ENCODE measurements at places on chromosomes 5 and 9.

DNA sequence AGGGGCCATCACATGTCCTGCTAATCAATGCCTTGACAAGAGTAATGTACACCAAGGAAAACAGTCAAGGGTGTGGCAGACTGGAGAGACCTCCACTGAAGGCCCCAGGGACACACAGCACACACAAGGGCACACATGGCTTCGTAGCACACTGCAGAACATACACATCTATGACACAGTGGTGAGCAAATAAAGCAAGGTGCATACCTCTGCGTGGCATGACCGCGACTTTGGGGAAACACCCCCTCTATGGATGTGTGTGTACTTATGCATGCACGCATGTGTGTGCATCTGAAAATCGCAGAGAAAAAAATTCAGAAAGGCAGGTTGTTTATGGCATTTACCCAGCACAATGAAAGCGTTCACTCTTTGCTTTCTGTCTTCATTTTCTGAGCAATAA lies 20.5 kb downstream of the SEMA4D start:
- DNase-seq, result no peak

GRCh38 chr5:96337048-96337781 lies 95.8 kb downstream of the PCSK1 start:
- DNase-seq, result no peak

GRCh38 chr5:90983711-90984124 lies 399.4 kb downstream of the ARRDC3 start:
- DNase-seq, result no peak

GRCh38 chr5:172770374-172770674 lies 671 bp downstream of the DUSP1 start:
- peak; percentile 44 for DNase-seq

- DNase-seq, result no peak
Measured at GRCh38 chr5:84119252-84119651, 265.4 kb downstream of the EDIL3 start.

DNA sequence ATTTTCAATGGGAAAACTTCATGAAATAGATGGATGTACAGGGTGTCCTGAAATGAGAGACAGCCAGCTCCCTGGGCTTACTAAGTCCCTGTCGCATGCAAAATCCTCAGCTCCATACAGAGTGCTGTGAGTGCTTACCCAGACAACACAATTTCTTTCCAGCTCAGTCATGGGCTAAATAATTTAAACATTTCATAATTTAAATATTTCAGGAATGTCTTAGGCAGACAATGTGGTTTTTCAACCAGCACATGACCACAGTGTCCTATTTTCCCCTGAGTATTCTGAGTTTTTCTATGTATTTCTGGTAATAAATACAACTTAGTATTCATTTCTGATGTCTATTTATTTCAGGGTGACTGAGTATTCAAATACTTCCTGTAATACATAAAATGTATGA lies 188.5 kb upstream of the SNX2 start:
- DNase-seq, result no peak

DNA sequence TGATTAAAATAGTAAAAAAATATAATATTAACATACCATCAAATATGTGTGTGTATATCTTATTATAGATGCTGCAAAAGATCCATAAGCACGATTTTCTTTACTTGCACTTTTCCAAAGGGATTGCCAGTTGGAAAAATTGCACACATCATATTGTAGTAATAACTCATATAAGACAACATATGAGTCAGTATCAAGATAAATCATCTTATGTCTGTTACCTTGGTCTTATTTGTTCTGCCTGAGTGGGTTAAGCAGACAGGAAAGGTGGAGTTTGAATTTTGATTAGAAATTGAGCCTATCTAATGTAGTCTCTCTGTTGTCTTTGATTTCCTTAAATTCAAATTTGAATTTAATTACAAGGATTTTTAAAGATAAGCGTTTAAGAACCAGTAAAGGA lies 24.6 kb downstream of the LYSMD3 start:
- no peak for DNase-seq

GRCh38 chr9:28770226-28770625 lies 1196.9 kb upstream of the C9orf72 start:
- DNase-seq, result no peak

DNA sequence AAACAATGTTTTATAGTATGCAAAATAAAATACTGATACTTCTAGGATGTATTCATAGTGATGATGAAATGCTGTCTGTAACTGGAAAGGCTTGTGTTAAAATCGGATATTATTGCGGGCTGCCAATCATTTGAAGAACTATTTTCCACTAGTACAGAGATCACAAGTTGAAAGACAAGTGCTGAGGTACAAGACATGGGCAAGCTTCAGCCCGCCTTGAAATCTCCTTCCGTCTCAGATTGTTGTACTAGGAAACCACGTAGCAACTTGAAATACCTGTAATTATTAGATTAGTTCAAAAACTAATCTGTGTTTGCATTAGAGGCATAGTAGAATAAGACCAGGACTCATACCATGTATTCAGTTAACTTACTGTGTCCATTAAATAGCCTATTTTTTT lies 218.2 kb downstream of the ARHGEF28 start:
- no peak for DNase-seq

- no peak for DNase-seq
Measured at GRCh38 chr9:79220666-79221065, 351.1 kb upstream of the TLE4 start.

DNA sequence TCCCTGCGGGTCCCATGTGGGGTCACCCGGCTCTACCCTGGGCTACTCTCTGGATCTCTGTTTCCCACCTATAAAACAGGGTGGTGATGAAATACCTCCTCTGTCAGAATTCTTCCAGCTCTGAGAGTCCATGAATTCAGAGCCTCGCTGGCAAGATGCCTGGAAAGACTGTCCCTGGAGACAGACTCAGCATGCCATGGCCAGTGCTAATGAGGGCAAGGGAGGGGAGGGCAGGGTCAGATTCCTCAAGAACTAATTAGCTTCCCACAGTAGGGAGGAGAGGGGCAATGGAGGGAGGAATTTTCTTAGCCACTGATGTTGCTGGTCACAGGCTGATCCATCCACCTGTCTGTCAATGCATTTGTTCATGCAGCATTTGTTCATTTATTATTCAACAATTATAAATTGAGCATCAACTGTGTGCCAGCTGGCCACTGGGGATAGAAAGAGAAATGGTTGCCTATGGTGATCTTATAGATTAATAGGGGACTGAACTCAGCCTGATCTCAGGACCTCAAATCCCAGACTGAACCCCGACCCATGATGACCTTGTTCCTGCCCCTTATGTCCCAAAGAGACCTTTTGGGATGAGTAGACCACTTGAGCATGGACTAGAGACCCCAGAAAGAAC lies 4.7 kb downstream of the SYNPO start:
- no peak for DNase-seq

- no peak for DNase-seq
Measured at GRCh38 chr5:55377810-55378209, 70.0 kb downstream of the MTREX start.

DNA sequence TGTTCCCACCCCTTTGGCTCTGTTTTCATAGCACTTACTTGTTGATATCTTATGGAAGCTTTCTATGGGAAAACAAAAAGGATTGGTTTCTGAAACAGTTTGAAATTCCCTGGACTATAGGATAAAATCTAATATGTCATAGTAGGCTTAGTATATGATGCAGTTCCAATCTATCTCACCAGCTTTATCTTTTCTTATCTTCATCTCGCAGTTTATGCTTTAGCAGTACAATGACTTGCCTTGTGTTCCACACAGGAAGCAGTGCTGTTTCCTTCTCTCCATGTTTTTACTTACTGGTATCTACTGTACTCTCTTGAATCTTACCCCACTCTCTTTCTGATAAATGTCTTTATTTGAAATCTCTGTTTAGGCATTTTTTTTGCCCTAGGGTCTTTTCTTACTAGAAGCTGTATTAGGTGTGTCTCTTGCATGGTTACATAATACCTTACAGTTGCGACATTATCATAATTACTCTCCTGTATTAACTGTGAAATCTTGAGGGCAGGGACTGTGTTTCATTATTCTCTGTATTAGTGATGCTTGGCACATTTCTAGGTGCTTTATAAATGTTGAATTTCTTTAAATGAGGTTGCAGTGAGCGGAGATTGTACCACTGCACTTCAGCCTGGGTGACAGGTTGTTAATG lies 76.3 kb downstream of the FOCAD start:
- no peak for DNase-seq

DNA sequence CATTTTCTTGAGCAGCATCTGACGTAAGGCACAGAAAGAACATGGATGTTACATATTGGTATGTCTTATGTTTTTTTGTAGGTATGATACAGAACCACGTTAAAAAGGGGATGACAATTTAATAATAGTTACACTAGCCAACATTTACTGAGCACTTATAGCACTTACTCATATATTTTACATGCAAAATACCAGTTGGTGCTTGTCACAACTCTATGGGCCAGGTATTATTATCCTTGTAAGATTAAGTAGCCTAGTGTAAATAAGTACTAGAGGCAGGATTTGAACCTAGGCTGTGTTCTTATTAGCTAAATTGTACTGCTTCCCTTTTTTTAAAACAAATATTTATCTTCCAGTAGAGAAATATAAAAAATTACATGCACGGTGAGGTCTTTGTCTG lies 83.5 kb downstream of the RANBP17 start:
- no peak for DNase-seq

DNA sequence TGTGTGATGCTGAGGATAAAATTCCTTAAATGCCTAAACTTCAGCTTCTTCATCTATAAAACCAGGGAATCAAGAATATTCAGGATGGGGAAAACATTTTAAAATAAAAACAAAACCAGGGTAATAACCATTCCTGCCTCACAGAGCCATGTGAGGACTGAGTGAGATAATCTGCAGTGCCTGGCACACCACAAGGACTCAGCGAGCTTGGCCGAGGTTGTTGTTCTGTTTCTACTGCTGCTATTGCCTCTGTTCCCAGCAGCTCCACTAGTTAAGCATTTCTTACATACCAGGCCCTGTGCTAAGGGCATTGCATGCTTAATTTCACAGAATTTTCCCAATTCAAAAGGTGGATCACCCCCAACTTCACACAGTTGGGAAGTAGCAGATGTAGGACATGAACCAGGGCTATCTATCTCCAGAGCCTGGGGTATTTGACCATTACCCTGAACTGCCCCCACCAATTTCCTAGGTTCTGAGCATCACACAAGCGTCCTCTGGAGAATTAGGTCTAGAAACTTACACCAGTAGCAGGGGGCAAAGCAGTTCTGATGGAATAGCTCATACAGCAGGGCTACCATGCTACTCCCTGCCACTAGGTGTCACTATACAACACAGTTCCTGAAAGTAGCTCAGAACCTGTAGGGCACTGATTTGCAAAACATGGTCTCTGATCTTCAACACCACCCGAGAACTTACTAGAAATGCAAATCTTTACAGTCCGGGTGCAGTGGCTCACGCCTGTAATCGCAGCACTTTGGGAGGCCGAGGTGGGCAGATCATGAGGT lies 74.3 kb downstream of the LRSAM1 start:
- no peak for DNase-seq

DNA sequence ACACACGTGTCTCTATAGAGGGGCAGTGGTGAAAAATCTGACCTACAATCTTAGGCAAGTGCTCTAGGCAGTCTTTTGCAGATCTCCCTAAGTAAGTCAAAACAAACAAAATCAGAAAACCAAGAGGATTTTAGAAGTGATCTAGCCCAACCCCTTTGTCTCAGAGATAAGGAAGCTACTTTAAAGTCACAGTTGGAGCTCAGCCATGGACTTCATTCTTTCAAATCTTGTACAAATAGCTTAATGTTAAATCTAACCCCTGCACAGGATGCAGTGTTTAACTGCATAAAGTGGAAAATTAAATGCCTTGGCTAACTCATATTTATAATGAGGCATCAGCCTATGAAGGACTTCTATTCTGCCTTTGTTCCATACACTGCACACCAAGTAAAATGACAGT lies 135.1 kb upstream of the RFX3 start:
- no peak for DNase-seq

DNA sequence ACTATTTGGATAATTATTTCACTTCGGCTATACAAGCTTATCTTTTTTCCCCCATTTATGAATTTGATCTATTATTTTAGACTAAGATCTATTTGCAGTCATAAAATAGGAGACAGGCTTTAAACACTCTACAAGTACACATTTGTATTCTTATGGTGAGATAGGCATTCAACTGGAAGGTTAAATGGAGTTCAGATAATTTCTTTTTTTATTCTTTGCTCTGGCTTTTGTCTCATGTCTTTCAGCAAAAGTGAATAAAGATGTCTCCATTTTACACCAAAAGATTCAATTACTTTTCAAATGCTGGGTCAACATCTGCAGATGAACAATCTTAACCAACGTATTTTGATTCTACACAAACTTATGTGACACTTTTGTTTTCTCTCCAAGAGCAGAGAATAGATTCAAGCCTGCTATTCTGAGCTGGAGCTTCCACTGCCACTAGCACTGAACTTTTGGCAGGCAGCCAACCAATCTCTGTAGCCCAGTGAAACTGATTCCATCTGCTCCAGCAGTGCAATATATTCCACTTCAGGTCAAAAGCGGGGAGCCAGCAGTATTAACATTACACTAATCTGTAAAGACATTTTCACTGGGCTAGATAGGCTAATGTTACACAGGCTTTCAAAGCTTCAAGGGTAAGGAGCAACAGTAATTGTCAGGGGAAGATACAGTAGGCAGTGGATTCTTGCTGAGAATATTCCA lies 452.0 kb upstream of the ZNF608 start:
- no peak for DNase-seq

- no peak for DNase-seq
Measured at GRCh38 chr9:27192291-27192960, 83.4 kb downstream of the TEK start.

DNA sequence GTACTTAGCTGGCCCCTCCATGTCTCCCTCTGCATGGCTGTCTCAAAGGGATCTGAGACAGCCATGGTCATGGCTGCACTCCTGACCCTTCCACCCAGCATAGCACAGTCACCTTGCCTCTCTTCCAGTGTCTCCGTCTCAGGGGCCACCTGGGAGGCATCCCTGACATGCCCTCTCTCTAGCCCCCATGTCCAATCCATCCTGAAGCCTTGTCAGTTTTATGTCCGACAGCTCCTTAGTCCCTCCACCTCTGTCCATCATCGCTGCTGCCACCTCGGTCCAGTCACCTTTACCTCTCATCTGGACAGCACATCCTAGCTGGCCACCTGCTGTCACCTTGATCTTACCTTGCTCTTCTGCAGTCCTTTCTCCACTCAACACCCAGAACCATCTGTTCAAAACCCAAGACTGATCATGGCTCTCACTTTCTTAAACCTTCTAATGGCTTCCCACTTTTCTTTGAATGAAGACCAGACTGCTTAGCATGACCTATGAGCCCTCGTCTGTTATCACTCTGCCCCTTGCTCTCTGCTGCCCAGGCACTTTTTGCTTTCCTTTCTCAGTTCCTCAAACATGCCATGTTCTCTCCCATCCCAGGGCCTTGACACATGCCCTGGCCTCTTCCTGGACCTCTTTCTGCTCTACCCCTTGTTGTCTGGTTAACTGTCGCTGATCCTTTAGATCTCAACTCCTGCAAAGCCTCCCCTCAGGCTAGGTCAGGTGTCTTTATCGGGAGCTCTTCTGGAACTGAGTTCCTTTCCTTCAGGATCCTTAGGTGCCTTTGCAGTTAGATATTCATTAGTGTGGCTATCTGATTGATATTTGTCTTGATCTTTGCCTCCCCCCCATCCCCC lies 181.8 kb upstream of the PITX1 start:
- no peak for DNase-seq

Data from activated T-helper 9 cell treated with anti-CD3 and anti-CD28 coated beads, Interleukin-2, amount 50 U/mL, for 16 hours (primary cell).